ENCODE measurements at places on chromosomes 7 and 10.

- peak; percentile 63 for DNase-seq
These were observed 112.4 kb upstream of the YAE1 start for GRCh38 chr7:39453743-39454355.

- DNase-seq: no peak
These were observed 56.6 kb upstream of the STEAP4 start for GRCh38 chr7:88363249-88363648.

GRCh38 chr10:49000437-49001398, 61.1 kb upstream of the LRRC18 start:
- no peak for DNase-seq

DNA sequence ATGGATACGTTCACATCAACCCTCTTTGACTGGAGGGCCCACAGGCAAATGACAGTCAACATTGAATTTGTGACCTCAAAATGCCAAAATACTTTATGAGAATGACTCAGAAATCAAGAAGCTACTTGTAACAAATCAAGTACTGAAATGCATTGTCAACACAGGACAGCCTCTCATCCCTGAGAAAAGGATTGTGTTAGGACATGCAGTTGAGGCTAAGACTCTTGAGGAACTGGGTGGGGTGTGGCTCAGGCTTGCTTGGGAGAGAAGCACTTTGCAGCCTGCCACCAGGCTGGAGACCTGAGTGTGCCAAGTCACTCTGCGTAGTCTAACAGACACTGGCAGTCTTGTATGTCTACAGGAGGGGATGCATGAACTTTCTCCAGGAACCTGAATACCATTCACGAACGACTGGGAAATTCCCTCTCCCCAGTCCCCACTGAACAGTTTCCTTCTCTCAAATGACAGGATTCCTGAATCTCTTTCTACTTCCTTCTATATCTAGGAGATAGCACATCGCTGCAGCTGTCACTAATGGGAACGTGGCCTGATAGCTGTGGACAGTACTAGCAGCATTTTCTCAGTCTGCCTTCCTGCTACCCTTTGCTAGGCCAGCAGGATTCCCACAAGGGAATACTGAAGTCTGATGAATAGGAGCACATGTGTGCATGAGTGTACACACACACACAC, 3.3 kb upstream of the SMO start:
- DNase-seq: no peak

- peak; percentile 72 for DNase-seq
These were observed 639 bp downstream of the TSPAN13 start for GRCh38 chr7:16753932-16754855.

- no peak for DNase-seq
These were observed 138.9 kb downstream of the PKD1L1 start for GRCh38 chr7:47809387-47809786.

DNA sequence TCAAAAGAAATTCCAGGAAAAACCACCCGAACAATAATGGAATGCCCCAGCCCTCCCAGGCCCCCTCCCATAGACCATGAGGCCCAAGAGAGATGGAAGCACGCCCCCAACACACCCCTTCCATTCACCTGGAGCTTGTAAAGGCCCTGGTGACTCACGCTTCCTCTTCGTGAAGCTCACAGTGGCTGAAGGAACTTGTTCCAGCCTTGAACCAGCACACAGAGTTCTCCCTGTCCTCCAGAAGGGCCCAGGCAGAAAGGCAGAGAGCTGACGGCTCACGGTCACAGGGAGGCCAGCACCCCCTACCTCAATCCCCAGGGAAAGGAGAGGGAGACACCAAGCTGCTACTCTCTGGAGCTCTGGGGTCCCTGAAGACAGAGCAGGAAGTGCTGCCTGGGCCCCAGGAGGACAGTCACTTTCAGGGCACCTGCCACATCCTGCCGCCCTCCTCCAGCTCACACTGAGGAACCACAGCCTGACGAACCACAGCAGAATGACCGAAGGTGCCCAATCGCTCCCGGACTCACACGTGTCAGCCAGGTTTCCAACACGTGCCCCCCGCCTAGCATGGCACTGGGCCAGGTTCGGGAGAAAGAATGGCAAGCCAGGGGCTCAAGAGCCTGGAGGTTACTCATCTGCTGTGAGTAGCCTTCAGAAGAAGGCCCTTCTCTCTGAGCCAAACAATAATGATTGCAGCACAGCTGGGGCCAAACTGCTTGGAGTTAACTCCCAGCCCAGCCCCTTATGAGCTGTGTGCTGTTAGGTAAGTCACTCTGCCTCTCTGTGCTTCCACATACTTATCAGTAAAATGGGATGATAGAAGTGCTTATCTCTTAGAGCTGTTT, 52.8 kb downstream of the DLG5 start:
- peak; percentile 52 for DNase-seq

- DNase-seq: no peak
These were observed 167.1 kb downstream of the NEURL1 start for GRCh38 chr10:103660364-103661197.

DNA sequence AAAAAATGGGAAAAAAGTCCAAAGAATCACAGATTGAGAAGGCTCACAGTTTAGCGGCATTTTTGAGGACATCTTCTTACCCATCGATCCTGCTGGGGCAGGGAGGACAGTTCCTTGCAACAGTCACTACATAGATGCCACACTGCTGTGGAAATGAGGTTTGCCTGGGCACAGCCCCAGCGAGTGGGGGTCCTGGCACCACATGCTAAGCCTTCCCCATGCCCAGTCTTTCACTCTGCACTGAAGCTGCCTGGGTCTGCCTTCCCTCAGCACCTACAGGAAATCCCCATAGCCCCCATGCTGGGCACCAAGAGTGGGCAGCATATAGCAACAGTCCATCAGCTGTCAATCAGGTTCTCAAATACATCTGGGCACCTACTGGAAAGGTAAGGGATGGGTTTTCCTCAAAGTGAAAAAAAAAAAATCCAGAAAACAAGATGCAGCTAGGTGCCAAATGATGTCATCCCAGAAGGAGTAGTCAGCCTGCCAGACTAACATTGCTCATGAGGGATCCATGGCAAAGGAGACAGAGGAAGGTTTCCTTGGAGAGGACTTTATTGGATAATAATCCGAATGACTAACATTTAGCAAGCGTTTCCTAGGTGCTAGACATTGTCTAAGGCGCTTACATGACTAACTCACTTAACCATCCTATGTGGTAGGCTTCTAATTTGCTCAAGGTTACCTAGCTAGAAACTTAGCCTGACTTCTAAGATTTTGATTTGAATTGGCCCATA, 125.7 kb upstream of the CXCL12 start:
- no peak for DNase-seq

- DNase-seq: peak; percentile 86
These were observed 98.5 kb downstream of the GRB10 start for GRCh38 chr7:50684011-50684712.

GRCh38 chr10:69562731-69563254, 10.4 kb downstream of the NEUROG3 start:
- DNase-seq: no peak

DNA sequence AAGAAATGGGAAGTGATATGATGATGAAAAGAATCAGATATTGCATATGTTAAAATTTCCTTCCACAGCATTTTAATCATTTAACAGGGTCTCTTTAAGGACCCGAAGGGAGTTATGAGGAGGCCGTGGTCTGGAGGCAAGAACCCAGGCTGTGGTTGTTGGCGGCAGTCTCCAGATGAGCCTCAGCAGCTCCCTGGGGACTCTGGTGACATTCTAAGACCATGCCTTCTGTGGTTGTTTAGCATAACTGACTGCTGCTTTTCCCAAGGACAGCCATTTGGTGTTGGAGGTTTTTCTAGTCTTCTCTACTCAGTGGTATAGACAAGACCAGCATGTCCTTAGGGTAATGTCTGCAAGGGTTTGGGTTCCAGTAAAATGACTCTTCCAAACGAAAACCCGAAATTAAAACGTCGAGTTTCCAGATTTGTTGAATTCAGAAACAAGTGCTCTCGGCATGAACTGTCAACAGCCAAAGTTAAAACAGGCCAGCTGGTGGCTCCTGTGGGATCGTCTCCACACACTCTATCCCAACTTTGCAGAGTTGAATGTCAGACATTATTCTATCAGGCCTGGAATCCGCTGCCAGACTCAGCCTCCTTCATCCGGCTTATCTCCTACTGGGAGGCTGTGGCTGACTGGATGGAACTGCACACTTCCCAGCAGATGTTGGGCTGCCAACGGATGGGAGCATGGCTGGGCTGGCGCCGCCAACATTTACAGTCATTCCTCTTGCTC, 183.1 kb downstream of the TAX1BP1 start:
- DNase-seq: no peak

DNA sequence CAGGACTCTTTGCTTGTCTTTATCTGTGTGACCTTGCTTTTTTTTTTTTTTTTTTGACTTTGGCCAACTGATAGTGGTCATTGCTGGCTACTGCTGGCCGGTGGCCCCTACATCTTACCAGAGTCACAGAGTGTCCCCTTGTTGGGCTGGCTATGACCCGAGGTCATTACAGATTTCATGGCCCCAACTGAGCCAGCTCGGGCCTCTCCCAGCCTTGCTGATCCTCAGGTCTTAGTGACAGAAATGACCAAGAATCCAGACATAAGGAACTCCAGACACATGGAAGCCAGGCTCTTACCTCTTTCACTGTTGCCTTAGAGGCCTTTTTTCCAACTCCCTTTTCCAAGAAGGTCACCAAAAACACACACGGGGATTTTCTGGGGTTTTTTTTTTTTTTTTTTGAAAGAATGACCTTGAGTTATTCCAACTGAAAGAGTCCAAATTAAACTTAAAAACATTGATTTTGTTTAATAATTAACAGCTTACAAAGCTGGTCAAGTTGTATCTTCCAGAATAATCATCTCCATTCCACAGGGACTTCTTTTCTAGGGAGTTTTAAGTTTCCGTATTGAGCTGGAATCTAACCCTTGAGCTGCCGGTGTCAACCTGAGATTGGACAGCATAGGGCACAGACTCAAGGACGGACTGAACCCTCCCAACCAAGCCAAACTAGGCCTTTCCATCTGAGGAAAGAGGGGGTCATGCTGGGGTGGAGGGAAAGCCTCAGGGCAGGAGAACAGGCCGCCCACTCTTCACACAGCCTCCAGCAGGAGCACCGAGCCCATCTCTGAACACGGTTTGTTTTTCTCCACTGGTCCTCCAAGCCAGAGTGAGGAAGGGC, 43.8 kb downstream of the PIK3AP1 start:
- no peak for DNase-seq

- DNase-seq: no peak
These were observed 98.7 kb downstream of the CELF2 start for GRCh38 chr10:11116361-11116760.

DNA sequence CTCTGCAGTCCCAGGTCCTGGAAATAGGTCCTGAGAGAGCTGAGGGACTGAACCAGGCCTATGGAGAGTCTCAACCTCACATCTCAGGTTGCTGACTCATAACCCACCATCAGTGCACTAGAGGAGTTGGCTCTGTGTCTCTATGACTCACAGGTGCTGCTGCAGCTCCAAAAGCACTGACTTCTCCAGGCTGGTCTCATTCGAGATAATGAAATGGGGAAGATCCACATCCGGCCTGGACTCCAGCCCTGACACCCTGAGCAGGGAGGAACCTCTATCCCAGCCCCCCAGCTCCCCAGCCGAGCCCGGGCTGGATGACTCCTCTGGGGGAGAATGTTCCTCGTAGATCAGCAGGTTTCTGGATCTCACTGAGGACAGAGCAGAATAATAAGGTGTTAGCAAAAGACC, 35.5 kb upstream of the DGKI start:
- DNase-seq: no peak

GRCh38 chr7:143325240-143325639, 9.3 kb downstream of the CLCN1 start:
- DNase-seq: no peak

GRCh38 chr7:111517549-111517951, 44.7 kb downstream of the IMMP2L start:
- DNase-seq: peak; percentile 82

DNA sequence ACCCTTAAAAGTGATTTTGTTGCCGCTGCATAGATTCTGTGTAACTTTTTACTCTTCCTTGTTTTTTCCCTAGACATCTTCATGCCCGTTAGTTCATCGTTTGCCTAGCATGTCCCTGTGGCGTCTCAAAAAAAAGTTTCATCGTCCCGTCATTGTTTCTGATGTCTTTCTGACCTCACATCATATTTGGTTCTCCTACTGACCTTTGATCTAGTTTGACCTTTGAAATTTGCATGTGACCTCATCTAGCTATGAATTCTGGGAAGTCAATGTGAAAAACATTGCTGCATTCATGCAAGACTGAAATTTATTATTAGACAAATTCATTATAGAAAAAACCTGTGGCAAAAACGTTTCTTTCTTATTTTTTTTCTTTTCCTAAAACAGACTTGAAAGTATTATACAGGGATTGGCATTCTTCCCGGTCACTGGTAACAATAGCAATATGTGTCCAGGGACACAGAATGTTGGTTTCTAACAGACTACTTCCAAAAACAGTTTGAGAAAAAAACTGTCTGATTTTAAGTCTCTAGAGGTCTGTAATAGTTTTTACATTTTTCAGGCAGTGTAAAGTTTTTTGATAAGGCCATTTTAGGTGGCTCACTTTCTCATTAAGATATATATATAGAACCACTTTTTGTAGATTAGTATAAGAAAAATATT, 280.9 kb downstream of the USP6NL start:
- DNase-seq: no peak

GRCh38 chr7:141290973-141291372, 217.1 kb downstream of the TMEM178B start:
- no peak for DNase-seq

DNA sequence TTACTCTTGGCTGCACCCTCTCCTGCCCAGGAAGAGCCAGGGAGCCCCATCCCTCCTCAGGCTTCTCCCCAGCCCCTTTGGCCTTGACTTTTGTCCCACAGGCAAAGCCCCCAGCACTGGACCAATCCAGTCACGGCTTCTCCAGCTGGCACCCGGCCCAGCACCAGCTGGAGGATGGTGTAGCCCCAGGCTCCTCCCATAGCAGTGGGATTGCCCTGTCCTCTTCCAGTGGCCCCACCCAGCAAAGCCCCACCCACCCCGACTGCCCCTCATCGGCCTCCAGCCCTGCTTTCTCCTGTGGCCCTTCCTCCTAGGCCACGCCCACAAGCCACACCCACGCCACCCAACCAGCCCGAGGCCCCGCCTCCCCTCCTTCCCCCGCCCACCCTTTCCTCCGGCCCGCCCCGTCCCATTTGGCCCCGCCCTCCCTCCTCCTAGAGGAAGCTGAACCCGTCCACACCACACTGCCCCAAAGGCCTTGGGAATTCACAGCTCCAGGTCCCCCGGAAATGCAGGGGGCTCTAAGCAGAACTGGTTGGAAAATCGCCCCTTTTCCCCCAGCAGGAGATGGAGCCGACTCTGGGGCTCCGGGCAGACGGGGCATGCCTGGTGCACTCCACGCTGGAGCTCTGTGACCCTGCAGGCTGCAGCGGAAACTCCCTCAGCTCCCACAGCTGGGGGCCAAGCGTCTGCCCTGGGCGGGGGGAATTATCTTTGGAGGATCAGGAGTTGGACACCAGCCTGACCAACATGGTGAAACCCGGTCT, 25.2 kb downstream of the GET4 start:
- DNase-seq: peak; percentile 93

All from small intestine (tissue), 16 donors.